ENCODE measurements at places on chromosomes 3 and 15. TPM values are rescaled to one million over a fixed set of nuclear protein-coding genes. Genes with fewer than 3 reads are reported as not detected.

DNA sequence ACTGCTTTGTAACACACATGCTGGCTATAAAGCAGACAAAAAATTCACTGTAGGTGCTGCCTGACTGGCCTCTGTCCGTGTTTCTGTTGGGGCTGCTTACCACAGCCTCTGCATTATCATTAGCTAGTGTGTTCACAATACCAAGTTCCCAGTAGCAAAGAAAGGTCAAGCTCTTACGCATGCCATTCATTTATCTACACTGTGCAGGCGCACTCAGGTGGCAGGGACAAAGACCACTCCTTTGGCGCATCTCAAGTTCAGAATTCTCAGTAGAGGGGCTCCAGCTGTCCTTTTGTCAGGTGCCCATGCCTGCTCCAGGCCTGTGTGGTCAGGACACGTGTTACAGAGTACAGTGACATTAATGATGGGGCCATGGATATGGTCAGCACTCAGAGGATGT is 22.3 kb downstream of the MLH1 start:
- no peak overlapping the region for H3K4me3 ChIP-seq
- H3K4me1 ChIP-seq, result peaks cover 1% of the 10 kb centered on the region
- no peak overlapping the region for H3K27ac ChIP-seq
- DNase-seq, result no peak
- H3K27me3 ChIP-seq, result no peaks in the 10 kb centered on the region
- H3K36me3 ChIP-seq, result peaks cover 45% of the 10 kb centered on the region

DNA sequence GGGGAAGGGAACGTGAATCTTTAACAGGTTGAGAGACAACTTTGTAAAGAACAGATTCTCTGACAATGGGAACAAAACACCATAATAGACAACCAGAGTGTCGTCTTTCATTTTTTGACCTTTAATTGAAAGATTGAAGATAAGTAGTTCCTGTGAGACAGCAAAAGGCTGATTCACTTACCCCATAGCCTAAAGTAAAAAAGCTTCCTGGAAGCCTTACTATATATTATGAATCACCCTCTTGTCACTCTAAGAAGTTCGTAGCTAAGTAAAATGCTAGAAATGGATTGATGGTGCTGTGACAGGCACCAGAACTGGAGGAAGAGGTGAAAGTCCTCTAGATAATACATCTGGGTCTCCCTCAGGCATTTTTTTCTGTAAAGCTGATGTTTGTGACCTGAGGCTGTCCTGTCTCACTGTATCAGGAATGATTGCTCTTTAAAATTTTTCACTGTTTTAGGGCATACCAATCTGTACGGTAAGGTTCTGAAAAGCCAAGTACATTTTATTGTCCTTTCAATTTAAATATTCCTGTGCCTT is 824.6 kb upstream of the SEMA6D start:
- H3K4me1 ChIP-seq, result no peaks in the 10 kb centered on the region
- no peaks in the 10 kb centered on the region for H3K27me3 ChIP-seq
- no peak overlapping the region for H3K27ac ChIP-seq
- H3K36me3 ChIP-seq, result no peaks in the 10 kb centered on the region

DNA sequence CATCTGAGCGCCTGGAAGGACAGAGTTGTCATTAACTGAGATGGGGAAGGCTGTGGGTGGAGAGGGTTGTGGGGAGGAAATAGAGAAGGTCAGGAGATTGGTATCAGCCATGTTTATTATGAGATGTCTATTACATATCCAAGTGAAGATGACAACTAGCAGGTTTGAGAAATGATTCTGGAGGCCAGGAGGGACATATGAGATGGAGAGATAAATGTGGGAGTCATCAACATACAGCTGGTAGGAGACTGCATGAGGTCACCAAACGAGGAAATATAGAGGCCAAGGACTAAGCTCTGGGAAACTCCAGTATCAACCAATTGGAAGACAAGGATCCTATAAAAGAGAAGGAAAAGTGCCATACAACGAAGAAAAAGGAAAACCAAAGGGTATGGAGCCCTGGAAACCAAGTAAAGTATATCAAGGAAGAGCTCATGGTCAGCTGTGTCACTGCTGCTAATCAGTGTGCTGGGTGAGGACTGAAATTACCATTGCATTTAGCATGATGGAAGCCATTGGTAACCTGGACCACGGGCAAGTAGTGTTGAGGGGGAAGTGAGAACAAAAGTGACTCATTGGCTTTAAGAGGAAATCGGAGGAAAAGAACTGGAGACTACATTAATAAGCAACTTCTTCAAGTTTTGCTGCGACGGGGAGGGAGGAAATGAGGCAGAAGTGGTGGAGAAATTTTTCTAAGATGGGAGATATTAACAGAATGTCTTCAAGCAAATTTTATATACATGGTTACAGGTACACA is 14.0 kb upstream of the UACA start:
- H3K4me1 ChIP-seq, result peaks cover 4% of the 10 kb centered on the region
- peaks cover 25% of the 10 kb centered on the region for H3K27me3 ChIP-seq
- no peaks in the 10 kb centered on the region for H3K36me3 ChIP-seq
- no peak overlapping the region for H3K27ac ChIP-seq

DNA sequence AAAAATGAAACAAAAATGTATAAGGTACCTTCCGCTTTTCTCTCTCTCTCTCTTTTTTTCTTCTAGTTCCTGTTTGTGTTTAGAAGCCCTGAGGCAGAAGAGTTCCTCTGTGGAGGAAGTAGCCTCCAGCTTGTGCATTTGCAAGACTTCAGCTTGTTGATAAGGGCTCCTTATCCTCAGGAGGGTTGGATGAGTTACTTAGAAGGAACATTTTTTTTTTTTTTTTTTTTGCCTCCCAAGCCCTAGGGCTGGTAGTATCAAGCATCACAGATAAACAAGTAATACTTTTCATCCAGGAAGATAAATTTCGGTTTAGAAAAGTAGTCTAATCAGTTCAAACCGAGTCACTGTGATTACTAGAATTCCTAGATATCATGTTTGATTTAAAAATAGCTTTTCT is 91.0 kb upstream of the CBLB start:
- no peaks in the 10 kb centered on the region for H3K27me3 ChIP-seq
- peaks cover 13% of the 10 kb centered on the region for H3K36me3 ChIP-seq
- no peak overlapping the region for H3K27ac ChIP-seq

The HTR3E gene
- total RNA-seq, result not detected

DNA sequence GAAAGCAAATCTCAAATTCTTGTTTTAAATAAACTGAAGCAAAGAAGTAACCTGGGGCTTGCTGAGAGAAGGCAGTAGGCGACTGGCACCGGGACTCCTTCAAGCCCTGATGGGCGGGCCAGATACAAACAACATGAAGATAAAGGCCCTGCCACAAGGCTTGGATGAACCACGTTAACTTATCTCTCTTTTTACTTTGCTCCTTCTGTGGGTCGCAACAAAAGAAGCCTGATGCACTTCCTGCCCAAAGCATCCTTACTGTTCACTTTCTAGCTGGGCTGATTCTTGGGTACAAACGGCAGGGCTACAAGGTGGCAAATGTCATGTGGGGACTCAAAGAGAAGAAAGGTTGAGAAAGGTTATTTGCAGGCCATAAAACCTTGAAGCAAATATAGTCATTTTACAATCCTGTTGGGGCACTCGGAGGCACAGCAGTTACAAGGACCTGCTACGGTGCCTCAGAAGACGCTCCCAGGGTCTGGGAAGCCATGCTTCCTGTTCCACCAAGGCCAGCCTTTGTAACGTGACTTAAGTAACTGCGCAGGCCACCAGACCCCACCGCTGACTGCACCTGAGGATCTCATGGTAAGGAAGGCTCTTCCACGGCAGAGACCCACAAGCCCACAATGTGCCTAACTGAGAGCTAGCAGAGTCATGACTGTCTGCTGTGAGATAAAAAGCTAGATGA is 71.1 kb downstream of the CHSY1 start:
- H3K36me3 ChIP-seq, result peaks cover 41% of the 10 kb centered on the region
- no peak for DNase-seq
- H3K27ac ChIP-seq, result peak overlapping the region; percentile 84
- H3K4me3 ChIP-seq, result peak overlapping the region; percentile 45

DNA sequence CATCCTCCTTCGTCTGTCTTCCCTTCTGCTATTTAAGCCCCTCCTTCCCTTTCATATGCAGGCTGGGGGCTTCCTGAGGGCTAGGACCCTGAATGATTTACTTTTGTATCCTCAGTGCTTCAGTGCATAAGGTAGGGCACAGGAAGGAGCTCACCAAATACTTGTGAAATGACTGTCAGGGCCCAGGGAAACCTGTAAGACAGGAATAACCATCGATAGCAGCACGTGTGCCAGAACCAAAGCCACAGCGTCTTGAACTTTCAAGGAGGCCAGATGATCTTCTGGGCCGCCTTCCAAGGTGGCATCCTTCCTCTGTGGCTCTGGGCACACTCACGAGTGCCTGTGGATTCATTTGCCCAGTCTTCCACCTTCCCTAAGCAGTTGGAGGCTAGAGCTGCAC is 3.9 kb downstream of the TMED3 start:
- no peak for DNase-seq
- H3K36me3 ChIP-seq, result peaks cover 52% of the 10 kb centered on the region
- peaks cover 7% of the 10 kb centered on the region for H3K27me3 ChIP-seq
- H3K27ac ChIP-seq, result no peak overlapping the region
- peaks cover 47% of the 10 kb centered on the region for H3K4me1 ChIP-seq

GRCh38 chr3:70813311-70813710 is 500.9 kb upstream of the MDFIC2 start:
- no peaks in the 10 kb centered on the region for H3K4me1 ChIP-seq
- H3K4me3 ChIP-seq, result no peak overlapping the region
- no peak overlapping the region for H3K27ac ChIP-seq
- no peak for DNase-seq

GRCh38 chr3:190586631-190587011 is 72.7 kb downstream of the IL1RAP start:
- no peak for DNase-seq
- H3K4me1 ChIP-seq, result peaks cover 17% of the 10 kb centered on the region
- H3K36me3 ChIP-seq, result peaks cover 11% of the 10 kb centered on the region

The GCSAM gene
- total RNA-seq, result 11.8 TPM

DNA sequence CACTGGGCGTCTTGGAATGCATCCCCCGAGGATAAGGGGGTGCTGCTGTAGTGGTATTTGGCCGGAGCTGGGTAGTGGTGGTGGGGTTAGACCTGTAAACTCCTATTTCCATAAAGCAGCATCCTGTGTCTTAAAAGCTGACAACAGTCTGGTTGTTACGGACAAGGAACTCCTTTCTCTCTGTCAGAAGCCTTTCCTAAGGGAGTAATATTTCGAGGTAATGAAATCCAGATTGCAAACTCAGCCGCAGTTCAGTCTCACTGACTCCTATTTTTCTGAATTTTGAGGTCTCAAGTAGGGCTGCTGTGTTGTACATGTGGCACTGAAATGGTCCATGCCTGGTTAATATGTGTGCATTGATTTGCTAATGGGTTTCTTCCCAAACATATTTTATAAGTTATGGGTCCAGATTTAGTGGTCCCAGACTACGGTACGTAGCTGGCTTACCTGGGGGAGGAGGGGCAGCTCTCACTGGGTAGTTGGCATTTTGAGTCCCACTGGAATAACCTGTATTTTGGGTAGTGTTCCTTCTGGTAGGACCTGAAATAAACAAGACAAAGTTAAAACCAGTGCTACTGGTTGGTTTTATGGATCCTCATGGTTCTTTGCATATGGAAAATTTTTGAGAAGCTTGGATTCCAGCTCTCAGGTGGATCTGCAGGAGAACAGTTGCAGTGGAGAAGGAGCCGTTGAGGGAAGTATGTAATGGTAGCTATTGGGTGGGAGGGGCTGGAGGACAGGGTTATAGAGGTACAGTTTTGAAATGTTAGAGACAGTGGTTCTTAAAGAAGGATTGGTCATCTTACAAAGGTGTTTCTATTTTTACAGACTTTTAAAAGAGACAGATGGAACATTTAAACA is 48.6 kb upstream of the LDHAL6B start:
- no peaks in the 10 kb centered on the region for H3K4me1 ChIP-seq
- no peaks in the 10 kb centered on the region for H3K27me3 ChIP-seq

The CALML4 gene
- 12.2 TPM for total RNA-seq

The NDN gene
- 3.0 TPM for total RNA-seq

- H3K4me3 ChIP-seq, result no peak overlapping the region
- peaks cover 54% of the 10 kb centered on the region for H3K36me3 ChIP-seq
- H3K27me3 ChIP-seq, result no peaks in the 10 kb centered on the region
Observed at GRCh38 chr3:120077731-120078130, 16.5 kb downstream of the GSK3B start.

DNA sequence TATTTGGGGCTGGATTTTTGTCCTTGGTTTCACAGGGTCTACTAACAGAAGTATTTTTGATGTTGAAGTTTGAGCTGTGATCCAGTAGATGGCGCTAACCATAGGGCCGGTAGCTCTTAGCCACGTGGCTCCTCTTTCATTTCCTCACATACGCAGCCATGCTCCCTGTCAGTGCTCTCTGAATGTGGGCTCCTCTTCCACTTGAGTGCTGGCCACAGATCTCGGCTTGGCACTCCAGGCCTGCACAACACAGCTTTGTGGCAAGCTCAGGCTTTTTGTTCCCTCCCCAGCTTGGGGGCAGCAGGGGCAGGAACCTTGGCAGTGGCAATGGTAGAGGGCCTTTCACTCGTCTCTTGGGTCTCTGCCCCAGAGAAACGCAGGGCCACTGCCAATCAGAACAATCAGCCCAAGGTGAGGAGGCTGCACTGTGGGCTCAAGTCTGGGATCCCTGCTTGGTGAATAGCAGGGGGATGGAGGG is 18.6 kb upstream of the DNAAF4 start:
- H3K36me3 ChIP-seq, result no peaks in the 10 kb centered on the region
- peaks cover 31% of the 10 kb centered on the region for H3K27me3 ChIP-seq
- DNase-seq, result no peak

DNA sequence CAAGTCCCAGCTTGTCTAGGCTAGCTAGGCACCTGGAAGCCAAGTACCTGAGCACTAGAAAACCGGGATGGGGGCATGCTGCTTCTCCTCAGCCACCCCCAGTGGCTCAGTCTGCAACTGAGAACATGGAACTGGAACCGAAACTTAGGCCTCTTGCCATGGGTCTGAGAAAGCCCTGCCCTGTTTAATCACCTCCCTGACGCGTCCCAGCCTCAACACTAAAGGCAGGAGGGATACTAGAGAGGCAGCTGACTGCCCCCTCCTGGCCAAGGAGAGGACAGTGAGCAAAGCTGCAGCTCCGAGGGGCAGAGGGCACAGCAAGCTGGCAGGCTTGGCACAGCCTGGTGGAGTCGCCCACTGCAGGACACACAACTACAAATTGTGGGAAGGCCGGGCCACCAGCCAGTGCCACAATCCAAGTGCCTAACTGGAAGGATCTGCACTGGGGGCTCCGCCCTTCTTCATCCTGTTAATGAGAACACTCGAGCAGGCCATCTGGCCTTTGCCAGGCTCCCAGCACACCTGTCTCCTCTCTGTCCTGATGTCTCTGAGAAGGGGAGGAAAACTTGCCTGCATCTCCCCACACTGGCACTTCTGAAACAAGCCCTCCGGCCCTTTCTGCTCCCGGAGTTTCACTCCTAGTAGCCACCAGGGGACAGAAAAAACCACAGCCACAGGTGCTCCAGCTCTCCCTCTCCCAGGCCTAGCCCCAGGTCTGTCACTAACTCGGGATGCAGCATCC is 53.7 kb downstream of the BDH1 start:
- H3K27me3 ChIP-seq, result no peaks in the 10 kb centered on the region
- H3K4me3 ChIP-seq, result no peak overlapping the region
- no peaks in the 10 kb centered on the region for H3K36me3 ChIP-seq
- no peak for DNase-seq
- peaks cover 2% of the 10 kb centered on the region for H3K4me1 ChIP-seq

- peaks cover 12% of the 10 kb centered on the region for H3K27me3 ChIP-seq
- DNase-seq, result no peak
- H3K4me1 ChIP-seq, result no peaks in the 10 kb centered on the region
- H3K36me3 ChIP-seq, result no peaks in the 10 kb centered on the region
Observed at GRCh38 chr15:57797568-57798267, 91.2 kb downstream of the POLR2M start.

- H3K27me3 ChIP-seq, result no peaks in the 10 kb centered on the region
- peaks cover 17% of the 10 kb centered on the region for H3K36me3 ChIP-seq
- no peak overlapping the region for H3K4me3 ChIP-seq
- H3K27ac ChIP-seq, result peak overlapping the region; percentile 66
Observed at GRCh38 chr3:114333180-114333922, 39.5 kb downstream of the TIGIT start.

The GOLGA6B gene
- total RNA-seq, result not detected

All from activated naive CD8-positive, alpha-beta T cell treated with anti-CD3 and anti-CD28 coated beads, Interleukin-2, amount 10 ng/mL, durations not matched to agents 7 days and 5 days (primary cell).